ENCODE measurements at places on chromosomes 1 and 21. TPM values are rescaled to one million over a fixed set of nuclear protein-coding genes. Genes with fewer than 3 reads are reported as not detected.

- no peak overlapping the region for H3K4me3 ChIP-seq
- H3K27ac ChIP-seq: no peak overlapping the region
- H3K27me3 ChIP-seq: no peaks in the 10 kb centered on the region
- DNase-seq: no peak
- no peaks in the 10 kb centered on the region for H3K4me1 ChIP-seq
- H3K36me3 ChIP-seq: no peaks in the 10 kb centered on the region
Measured at GRCh38 chr1:89532228-89532627, 7.6 kb downstream of the LRRC8B start.

DNA sequence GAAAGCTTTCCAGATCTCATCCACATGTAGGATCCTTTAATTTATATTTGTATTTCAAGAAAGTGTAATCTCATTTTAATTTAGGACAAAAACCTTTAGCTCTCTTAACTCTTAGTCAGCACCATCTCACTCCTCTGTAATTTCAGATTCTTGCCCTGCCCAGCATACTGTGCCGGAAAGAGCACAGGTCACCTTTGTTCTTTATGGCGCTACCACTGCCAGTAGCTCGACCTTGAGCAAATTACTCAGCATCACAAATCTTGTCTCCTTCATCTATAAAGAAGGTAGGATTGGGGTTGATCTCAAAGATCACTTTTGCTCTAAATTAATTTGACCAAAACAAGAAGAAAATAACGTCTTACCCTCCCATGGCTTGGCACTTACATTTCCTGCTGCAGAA lies 56.1 kb upstream of the ZC3H11B start:
- H3K4me3 ChIP-seq: no peak overlapping the region
- H3K4me1 ChIP-seq: no peaks in the 10 kb centered on the region

GRCh38 chr21:17819877-17820229 lies 697 bp upstream of the C21orf91 start:
- peaks cover 24% of the 10 kb centered on the region for H3K4me1 ChIP-seq
- H3K27me3 ChIP-seq: no peaks in the 10 kb centered on the region
- no peaks in the 10 kb centered on the region for H3K36me3 ChIP-seq
- peak overlapping the region; percentile 96 for H3K27ac ChIP-seq
- no peak for DNase-seq

CA6 gene
- 0.36 TPM for polyA plus RNA-seq
